ENCODE measurements at places on chromosomes 7 and 10.

DNA sequence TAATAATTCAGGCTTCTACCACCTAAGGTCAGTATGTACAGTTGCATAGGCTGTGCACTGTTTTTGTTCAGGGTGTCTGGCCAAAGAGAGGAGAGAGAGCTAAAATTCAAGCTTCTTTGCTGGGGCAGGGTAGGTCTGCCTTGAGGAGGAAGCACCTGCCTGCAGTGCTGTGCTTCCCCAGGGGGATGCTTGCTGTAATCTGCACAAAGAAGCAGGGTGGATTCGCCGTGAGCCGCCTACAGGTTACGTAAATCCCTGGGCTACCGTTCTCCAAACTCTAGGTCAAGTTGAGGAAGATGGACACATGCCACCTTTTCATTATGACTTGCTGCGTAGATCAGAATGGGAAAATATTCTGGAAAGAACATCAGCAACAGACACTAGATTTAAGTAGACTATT, 543.3 kb downstream of the TNS3 start:
- no peak for DNase-seq

GRCh38 chr7:132882714-132883428, 199.0 kb downstream of the CHCHD3 start:
- no peak for DNase-seq

DNA sequence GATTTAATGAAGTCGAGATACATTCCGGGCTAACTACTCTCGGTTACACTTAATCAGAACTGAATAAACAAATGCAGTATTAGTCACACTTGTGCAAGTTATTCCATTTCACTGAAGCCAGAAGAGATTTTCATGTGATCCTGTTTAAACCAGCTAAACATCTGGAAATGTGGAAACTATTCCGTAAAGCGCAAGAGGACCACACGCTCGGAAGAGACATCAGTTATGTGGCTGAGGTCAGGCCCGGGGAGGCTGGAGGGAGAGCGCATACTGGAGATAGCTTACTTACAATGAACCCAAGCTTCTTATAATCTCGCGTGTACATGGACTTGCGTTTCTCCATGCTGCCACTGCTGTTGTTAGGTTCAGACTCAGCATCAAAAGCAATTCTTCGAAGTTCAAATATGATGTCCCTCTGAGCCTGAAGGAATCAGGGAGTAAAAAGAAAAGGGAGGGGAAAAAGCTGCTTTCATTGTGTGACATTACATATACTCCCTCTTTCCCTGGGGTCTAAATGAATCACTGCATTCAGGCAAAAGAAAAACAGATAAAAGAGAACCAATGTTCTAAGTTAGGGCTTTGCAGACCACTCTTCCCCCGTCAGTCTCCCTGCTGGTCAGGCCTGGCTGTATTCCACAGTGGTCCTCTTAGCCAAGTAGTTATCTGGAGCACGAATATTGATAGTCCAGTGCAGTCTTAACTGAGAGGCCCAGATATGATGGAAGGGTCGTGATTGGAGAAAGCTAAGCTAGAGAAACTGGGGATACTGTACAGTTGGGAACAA, 237.4 kb downstream of the ELMO1 start:
- DNase-seq, result no peak

DNA sequence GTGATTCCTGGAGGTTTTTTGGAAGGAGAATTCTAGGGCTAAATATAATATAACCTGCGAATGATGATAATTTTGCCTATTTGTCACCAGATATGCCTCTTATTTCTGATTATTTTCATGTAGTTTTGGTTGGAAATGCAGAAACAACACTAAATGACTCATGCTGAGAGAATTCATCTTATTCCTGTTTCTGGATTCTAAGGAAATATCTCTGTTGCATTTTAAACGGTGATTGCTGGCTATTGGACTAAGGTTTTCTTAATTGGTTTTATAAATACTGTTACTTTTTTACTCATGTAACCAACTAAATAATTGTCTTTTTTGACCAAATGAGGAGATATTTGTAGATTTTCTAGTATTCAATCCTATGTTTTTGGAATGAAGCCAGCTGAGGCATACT, 204.9 kb upstream of the NPSR1 start:
- no peak for DNase-seq

DNA sequence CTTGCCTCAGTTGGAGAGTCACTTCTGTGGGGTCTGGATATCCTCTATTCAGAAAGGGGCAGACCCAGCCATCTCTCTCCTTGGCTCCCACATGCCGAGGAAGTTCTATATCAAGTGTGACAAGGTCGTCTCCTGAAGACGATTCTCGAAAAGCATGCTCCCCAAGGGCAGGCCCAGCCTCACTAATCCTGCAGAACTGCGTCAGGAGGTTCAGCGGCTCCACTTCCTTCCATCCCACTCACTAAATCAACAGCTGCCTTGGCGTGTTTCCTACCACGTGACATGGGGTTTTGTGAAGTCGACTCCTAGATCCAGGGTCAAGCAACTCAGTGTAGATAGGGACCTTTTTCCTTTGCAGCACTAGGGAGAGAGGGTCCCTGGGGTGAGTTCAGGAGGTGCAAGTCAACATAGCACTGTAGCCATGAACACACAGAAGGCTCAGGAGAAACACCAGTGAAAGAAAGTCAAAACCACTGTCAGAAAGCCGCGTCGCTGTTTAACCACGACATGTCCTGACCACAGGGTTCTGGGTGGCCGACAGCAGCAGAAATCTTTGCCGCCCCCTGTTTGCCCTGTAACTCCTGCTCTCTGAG, 156.4 kb downstream of the PRPF18 start:
- no peak for DNase-seq

- DNase-seq, result no peak
These were observed 22.2 kb downstream of the PARD3 start for GRCh38 chr10:34792881-34793280.

- DNase-seq, result no peak
These were observed 272.0 kb upstream of the FERD3L start for GRCh38 chr7:19417231-19417630.

GRCh38 chr10:74926791-74927585, 100.6 kb downstream of the KAT6B start:
- DNase-seq, result no peak

GRCh38 chr10:69516316-69516715, 56.9 kb downstream of the NEUROG3 start:
- no peak for DNase-seq

GRCh38 chr7:65265933-65266519, 107.6 kb upstream of the ZNF92 start:
- no peak for DNase-seq

DNA sequence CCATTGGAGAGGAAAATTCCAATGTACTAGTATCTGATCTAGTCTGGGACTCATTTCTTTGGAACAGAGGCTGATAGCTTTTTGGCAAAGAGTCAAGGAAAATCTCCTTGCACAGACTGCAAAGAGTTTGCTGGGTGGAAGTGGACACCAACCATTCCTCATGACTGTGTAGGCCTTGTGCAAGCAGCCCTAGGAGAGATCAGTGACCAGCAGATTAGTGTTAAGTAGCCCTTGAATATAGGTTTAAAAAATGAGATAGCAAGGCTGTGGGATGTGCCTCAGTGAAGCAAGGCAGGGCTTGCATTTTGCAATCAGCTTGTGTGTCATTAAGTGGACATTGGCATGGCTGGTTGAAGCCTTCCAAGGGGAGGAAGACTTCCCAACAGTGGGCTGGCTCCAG, 341.6 kb downstream of the PLXNA4 start:
- no peak for DNase-seq

- DNase-seq, result no peak
These were observed 28.5 kb downstream of the NPS start for GRCh38 chr10:127577376-127578258.

- DNase-seq, result no peak
These were observed 64.0 kb downstream of the PDZD8 start for GRCh38 chr10:117311261-117311660.
